SHP77 treated with DMSO at 0.1 percent for 48 hours (cell line): ENCODE measurements at places on chromosomes 4 and X.

GRCh38 chrX:108070891-108071290, 20.5 kb downstream of the PSMD10 start:
- no peak for DNase-seq

- no peak for DNase-seq
Observed at GRCh38 chr4:112001041-112001440, 144.2 kb upstream of the FAM241A start.

- DNase-seq: no peak
Observed at GRCh38 chr4:89922848-89923416, 28.3 kb downstream of the MMRN1 start.

- no peak for DNase-seq
Observed at GRCh38 chr4:129428454-129428853, 332.5 kb downstream of the C4orf33 start.

GRCh38 chrX:20432746-20433387, 166.2 kb upstream of the RPS6KA3 start:
- no peak for DNase-seq

DNA sequence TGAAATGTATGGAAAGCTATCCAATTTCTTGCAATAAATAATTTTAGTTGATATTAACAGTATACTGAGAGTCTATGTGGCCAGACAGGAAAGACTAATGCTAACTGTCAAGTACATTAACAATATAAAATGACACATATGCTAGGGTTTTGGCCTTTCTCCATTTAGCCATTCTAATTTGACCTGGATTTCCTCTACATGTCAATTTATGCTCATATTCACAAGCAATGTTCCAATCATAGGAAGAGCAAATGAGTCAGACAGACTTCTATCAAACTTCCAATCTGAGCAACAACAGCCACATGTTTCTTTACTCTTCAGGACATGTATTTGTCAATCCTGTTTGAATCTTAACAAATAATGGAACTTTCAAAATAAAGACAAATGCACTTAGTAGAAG, 53.6 kb downstream of the CORIN start:
- no peak for DNase-seq

- DNase-seq: peak; percentile 18
Observed at GRCh38 chr4:73308286-73308685, 49.7 kb upstream of the ANKRD17 start.

DNA sequence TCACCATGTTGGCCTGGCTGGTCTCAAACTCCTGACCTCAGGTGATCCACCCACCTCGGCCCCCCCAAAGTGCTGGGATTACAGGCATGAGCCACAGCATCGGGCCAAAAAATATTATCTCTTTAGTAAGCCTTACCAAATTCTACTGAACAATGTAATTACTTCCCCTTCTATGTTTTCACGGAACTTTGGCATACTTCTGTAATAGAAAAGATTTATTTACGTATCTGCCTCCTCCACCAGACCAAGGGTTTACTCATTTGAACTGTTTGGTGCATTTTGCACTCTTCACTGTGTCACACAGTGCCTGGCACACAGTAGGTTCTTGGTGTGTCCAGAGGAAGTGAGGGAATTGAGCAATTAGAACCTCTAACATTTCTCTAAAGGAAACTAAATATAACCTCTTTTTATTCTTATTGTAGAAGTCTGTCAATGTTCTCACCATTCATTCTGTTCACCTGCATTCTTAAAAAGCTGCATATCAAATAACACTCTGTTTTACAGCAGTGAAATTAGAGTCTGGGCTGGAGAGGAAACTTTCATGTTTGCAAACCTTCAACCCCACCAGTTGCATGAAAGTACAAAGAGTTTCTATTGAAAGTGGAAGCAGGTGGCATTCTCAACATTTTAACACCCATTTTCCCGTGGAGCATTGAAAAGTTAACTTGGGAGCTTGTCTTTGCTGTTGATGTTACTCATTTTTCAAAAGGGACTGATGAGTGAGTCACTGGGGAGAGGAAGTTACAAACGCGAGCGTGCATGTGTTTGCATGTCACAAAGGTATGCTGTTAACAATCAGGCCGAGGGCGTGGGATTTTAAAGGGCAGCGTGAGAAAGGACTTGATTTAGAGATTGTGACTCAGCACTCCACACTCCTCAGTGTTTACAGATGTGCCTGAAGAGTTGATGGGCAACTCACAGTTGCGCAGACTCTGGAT, 314.1 kb downstream of the STK32B start:
- no peak for DNase-seq

DNA sequence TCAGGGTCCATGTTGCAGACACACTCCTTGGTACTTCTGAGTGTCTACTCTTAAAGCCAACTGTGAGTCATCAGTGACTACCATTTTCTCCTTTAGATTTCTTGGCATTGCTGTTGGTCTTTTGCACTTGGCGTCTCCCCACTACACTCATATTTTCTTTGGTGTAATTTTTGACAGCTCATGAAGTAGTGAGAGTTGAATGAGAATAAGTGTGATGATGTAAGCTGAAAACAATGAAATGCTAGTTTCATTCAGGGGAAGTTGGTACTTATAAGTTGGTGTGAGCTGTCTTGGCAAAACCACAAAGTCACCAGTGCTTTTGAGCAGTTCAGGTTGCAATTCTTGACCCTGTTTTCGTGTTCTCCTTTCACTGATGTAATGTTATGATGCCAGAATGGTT, 142.9 kb upstream of the ARX start:
- no peak for DNase-seq

DNA sequence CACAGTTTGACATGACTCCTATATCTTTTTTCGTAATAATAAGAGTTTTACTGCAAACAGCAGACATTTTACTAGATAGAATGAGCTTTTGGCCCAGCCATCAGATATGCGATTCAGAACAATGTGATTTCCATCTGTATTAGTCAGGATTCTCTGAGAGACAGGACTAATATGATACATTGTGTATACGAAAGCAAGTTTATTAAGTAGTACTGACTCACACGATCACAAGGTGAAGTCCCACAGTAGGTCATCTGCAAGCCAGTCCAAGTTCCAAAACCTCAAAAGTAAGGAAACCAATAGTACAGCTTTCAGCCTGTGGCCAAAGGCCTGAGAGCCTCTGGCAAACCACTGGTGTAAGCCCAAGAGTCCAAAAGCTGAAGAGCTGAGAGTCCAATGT, 24.1 kb downstream of the CXCL8 start:
- DNase-seq: no peak

DNA sequence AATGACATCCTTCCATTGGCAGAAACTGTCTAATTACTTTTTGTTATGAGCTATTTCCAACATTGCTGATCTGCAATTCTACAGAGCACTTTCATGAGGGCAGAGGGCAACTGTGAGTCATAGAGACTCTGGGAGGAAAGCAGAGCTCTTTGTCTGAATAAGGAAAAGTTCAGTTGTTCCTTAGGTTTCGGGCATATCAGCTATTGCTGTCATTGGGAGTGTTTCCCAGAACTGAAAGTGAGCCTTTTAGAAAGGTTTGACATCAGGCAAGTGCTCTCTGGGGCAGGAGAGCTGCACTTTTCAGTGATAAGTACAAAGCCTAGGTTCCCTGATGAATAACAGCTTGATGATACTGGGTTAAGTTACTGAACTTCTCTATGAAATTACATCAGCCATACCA, 119.2 kb upstream of the EDNRA start:
- no peak for DNase-seq

DNA sequence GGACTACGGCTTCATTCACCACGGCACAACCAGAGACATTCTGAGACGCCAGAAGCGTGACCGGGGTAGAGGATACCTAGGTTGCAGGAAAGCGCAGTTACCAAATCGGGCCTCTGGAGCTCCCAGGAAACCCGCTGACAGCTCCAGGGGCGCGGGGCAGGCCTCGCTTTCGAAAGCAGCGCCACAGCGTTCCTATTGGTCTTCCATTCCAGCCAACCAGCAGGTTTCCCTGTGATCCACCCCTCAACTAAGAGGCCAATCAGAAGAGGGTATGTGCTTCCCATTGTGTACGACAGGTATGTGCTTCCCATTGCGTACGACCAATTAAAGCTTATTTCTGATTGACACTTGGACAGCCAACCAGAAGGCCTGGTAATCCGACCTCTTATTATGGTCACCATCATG, 14.9 kb downstream of the SNX12 start:
- DNase-seq: no peak

- DNase-seq: no peak
Observed at GRCh38 chr4:18075823-18076433, 54.4 kb upstream of the LCORL start.

GRCh38 chrX:118974908-118975671, 672 bp downstream of the LONRF3 start:
- no peak for DNase-seq

GRCh38 chrX:2490634-2491033, 10.1 kb downstream of the DHRSX start:
- no peak for DNase-seq

DNA sequence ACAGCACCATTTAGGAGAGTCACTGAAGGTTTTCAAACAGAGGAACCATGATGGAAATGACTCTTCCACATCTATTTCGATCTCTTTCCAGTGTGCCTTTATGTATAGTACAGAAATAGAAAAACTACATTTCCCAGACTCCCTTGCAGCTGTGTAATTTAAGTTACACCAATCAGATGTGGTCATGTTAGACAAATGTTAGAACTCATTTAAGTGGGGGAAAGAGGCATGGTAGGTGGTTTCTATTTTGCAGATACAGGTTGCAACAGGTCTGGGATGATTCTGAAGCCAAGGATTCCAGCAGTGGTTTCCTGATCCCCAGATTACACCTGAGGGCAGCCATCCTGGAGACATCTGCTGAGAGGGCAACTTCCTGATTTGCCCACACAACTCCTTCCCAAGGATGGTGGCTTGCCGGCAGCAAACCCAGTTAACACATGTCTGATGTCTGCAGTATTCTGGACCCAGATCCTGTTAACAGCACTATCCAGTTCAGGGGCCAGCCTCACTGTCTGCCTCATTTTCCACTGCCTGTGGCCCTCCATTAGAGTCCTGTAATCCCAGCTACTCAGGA, 38.7 kb upstream of the PDK3 start:
- peak; percentile 7 for DNase-seq

DNA sequence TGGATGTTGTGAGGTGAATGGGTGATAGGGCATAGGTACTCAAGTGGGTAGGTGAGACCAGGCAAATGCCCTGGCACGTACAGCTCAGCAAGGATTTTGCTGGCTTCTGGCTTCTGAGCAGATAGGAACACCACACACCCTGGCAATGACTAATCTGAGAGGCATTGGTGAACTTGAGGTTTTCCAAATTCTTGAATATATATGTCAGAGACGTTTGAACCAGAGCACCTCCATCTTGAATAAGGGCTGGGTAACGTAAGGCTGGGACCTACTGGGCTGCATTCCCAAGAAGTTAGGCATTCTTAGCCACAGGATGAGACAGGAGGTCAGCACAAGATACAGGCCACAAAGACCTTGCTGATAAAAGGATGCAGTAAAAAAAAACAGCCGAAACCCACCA, 204.5 kb downstream of the NLGN4X start:
- DNase-seq: no peak

DNA sequence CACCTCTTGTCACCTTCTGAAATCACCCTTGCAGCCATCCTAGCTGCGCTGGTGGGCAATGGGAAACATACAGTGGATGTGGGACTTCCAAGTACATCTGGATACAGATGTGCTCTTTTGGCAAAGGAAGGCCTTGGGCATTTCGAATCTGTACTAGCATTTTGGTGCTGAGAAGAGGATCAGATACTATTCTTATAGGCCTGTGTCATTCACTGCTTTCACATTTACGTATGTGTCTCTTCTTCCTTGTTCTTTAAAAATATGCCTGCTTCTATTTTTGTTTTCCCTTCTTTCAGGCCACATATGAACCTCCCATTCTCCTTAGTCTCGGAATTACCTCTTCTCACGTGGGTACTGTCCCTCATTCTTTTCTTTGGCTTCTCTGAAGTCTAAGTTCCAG, 53.1 kb downstream of the EFNB1 start:
- DNase-seq: no peak

DNA sequence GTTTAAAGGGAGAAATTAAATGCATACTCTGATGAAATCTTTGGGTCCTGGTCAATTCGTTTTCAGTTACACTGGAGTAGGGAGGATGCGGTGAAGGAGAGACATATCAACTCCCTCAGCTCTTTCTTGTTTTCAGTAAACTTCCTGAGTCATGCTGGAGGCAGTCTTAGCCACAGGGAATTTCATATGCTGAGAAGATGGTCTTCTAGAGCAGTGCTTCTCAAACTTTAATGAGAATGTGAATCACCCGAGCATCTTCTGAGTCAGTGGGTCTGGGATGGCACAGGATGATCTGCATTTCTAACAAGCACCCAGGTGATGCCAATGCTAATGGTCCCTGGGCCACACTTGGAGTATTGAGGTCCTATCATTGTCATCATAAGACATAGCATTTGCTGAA, 214.5 kb downstream of the KIT start:
- DNase-seq: no peak

DNA sequence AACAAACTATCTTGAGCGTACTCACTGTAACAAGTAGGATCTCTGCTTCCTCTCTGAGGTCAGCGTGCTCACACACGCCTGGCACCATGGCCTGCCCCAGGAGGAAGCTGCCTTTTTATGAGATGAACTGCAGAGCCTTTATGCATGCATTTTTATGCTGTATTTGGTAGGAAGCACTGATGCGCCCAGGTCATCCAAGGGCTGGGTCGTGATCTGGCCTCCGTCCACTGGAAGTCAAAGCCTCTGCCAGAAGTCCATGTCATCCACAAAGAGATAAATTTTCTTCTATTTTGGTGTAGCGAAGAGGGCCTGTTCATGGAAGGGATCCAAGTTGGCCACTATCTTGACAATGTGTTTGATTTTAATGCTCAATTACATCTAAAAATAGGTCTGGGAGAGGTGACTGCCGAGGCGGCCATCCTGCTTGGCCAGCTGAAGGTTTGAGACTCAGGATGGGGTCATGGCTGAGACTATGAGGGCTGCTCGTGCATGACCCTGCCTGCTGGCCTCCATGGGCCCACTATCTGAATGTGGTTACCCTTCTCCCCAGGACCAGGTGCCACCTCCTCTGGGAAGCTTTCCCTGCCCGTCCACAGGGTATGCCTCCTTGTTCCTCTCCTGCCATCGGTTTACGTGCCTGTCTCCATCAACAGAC, 50.3 kb downstream of the HTRA3 start:
- DNase-seq: no peak

DNA sequence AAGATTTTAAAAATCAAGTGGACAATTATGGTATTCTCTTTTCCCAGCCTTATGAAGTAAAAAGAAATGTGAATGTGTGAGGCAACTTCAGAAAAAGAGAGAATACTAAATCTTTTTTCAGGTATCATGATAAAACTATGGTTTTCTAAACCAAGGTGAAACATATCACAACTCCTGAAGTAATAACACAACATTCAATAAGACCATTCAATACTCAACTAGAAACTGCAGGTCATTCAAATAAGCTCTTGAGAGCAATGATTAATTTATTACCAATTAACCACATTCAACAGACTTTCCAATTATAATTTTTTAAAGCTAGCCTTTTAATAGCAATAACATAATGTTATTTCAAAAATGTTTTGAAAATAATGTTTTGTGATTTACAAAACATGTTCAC, 35.8 kb downstream of the SLC10A7 start:
- no peak for DNase-seq

- DNase-seq: no peak
Observed at GRCh38 chrX:142702749-142703148, 323.0 kb upstream of the SPANXN4 start.

- DNase-seq: no peak
Observed at GRCh38 chrX:25869761-25870160, 268.4 kb upstream of the MAGEB18 start.

- DNase-seq: no peak
Observed at GRCh38 chr4:17981063-17981462, 40.5 kb downstream of the LCORL start.

GRCh38 chr4:150739591-150739990, 157.6 kb downstream of the MAB21L2 start:
- no peak for DNase-seq
